ENCODE measurements at places on chromosomes 7 and 10.
A peak's percentile ranks its signal among the peaks of the same experiment; 100 is the strongest.

DNA sequence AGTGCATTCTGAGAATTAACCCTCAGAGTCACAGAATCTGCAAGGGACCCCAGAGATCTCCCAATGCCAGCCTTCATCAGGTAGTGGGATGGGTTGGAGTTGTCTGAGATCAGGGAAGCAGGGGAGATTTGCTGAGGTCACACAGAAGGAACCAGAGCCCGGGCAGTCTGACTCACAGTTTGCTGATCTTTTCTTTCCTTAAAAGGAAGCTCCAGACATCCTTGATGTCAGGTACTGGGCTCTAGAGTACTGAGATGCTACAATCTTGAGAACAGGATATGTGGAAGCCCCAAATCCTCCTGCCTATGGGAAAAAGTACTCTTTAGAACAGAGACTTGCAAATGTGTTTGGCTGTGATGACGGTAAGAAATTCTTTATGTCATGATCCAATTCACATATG lies 706 bp downstream of the TBATA start:
- DNase-seq, result peak; percentile 74

- DNase-seq, result peak; percentile 15
These were observed 24.0 kb upstream of the TM9SF3 start for GRCh38 chr10:96610817-96611216.

DNA sequence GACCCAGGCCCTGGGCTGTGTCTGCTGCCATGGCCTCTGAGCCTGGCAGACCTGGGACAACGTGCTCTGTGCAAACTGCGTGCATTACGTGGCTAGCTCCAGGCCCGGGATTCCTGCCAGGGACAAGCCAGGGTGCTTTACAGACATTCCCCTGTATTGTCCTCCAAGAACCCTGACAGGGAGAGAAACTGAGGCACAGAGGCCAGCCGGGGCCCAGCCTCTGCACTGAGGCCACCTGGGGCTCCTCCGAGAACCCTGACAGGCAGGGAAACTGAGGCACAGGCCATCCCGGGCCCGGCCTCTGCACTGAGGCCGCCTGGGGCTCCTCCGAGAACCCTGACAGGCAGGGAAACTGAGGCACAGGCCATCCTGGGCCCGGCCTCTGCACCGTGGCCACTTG lies 64.9 kb downstream of the CFAP46 start:
- DNase-seq, result no peak

DNA sequence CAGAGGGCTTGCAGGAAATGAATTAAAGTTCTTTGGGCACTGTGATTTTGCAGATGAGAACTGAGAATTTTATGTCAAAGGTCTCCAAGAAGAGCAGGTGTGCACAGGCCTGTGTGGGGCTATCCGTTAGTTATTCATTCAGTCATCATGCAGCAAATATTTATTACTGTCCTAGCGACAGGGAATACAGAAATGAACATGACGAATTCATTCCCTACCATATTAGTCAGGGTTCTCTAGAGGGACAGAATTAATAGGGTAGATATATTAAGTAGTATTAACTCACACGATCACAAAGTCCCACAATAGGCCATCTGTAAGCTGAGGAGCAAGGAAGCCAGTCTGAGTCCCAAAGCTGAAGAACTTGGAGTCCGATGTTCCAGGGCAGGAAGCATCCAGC lies 2.9 kb upstream of the MMP21 start:
- DNase-seq, result no peak

DNA sequence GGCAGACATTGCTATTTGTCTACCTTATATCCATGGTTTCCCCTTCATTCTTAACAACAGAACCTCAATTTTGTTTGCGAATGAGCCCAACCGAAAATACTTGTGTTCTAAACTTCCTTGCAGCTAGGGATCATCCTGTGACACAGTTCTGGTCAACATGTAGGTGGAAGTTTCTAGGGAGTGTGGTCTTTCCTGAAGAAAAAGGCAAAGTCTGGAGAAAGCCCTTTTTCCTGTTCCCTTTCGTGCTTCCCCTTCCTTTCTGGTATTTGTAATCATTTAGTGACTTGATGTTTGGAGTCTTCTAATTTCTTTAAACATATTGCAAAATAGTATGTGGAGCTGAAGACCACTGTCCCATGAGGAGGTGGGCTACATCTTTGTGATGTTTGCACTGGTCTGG lies 2.9 kb upstream of the IFRD1 start:
- peak; percentile 57 for DNase-seq

DNA sequence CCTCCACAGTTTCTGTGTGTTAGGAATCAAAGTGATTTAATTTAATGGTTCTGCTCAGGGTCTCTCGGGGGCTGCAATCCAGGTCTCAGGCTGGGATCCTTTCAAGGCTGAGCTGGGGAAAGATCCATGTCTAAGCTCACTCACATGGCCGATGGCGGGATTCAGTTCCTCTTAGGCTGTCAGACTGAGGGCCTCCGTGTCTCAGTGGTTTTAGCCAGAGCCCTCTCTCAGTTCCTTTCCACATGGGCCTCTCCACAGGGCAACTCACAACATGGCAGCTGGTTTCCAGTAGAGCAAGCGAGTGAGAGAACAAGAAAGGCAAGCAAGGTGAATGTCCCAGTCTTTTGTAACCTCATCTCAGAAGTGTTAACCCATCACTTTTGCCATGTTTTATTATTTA lies 26.9 kb downstream of the CAV1 start:
- DNase-seq, result no peak

- DNase-seq, result no peak
These were observed 6.1 kb downstream of the CYP26A1 start for GRCh38 chr10:93079663-93080349.

DNA sequence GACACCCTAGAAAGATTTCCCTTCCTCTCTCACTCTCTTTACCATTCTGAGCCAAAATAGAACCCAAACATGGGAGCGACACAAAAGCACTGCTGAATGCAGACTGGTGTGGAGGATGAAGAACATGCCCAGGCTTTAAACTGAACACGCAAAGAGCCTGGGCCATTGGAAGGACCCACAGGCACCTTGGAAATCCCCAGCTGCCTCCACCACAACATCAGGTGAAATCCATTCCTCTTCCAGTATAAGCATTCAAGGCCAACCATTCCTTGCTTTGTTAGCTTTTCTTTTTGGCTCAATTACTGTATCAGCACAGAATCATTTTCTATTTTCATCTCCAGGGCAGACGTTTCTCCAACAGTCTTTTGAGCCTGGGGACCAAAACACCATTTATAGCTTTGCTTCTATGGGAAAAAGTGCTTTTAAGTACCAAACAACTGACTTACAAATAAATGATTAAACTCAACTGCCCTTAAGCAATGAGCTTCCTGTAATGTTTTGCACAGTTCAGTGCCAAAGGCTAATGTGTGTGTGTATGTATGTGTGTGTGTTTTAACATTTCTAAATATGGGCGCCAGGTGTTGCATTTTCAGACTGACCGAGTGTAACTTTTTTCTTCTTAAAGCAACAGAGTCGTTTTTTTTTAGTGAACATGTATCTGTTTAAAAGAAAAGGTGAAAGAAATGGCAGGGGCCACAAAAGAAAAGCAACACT lies 16.2 kb upstream of the BLNK start:
- DNase-seq, result peak; percentile 8

DNA sequence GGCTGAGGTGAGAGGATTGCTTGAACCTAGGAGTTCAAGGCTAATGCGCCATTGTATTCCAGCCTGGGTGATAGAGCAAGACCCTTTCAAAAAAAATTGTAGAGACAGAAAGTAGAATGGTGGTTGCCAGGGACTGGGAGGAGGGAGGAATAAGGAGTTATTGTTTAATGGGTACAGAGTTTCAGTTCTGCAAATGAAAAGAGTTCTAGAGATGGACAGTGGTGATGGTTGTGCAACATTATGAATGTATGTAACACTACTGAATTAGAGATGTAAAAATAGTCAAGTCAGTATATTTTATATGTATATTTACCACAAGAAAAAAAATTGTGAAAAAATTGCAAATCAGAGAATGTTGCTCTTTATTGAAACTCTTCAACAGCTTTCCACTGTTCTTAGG lies 266.5 kb upstream of the NPY start:
- DNase-seq, result no peak

GRCh38 chr10:75074711-75075445 lies 36.6 kb upstream of the SAMD8 start:
- DNase-seq, result no peak
